ENCODE measurements at places on chromosomes 4 and X.

DNA sequence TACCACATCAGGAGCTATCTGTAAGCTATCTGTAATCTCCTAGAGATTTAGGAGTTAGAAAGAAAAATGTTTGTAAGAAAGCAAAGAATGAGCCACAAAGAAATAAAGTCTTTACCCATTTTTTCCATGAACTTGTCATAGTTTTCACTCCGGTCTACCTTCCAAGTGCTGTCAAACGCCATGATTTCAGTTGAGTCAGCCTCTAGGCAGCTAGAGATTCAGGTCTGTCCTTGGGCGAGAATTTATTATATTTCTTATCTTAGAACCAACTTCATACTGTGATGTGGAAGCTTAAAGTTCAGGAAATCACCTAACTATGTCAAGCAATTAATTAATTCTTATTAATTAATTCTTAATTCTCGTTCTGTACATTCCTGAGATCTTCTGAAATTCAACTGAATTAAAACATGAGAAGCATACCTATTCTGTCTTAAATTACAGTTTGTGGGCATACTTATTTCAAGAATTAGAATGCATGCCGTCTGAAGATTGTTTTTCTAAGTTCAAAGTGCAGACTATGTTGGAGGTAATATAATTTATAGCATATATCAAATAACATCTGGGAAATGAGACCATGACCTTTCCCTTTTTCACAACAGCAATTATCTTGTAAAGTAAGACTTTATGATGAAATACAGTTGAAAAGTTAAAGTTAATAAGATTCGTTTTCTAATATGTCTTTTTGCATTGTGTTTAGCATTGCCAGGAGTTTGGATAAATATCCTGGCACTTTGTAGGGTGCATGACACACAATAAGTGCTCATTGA lies at the start of gene FABP2:
Gene FABP2, minus strand, starts transcription at position 218 of the 767 bp plus-strand sequence. Its CDS starts 36 bp downstream, at position 182.
- ATAC-seq = no peak

GRCh38 chr4:155941085-155941790 lies 12.4 kb downstream of the CTSO start:
- no peak for ATAC-seq

DNA sequence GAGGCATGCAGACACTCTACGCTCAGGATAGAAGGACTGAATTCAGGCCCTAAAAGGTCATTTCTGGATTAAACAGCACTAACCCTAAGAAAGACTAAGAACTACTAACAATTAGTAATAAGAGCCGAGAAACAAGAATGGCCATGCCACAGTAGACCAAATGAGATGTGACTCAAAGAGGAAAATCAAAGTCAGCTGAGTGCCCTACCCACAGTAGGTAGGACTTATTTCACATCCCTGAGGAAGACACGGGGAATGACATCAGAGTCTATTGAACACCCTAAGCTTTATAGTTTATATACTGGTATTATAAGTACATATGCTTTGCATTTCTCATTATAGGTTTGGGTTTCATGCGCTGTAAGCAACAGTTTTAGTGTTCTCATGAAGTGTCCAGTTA lies 2.7 kb upstream of the ARSJ start:
- no peak for ATAC-seq

DNA sequence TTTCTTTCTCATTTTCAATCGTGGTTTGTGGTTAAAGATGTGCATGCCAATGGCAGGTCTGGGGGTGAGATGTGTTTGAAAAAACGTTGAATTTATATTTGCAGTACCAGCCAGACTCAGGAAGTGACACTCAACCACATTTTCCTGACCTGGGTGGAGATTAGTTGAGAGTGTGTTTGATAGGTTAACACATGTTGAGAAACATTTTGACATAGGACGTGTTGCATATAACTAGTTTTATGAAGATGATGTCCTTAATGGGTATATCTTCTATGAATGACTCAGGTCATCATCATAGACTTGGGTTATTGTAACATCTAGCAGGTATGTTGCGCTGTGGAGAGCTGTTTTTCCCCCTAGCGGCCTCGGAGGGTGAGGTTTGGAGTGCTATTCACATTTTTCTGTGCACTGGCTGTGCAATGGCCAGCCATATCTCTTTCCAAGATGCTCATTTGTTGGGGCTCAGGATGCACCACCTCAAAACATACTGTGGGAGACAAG lies 21.7 kb upstream of the CD38 start:
- peak; percentile 88 for ATAC-seq

Data from activated CD4-positive, CD25-positive, alpha-beta regulatory T cell treated with anti-CD3 and anti-CD28 coated beads, Interleukin-2, amount 50 U/mL, for 24 hours (primary cell).